ENCODE measurements at places on chromosomes 6 and 20. TPM values are rescaled to one million over a fixed set of nuclear protein-coding genes. Genes with fewer than 3 reads are reported as not detected.

Gene SLC32A1
- not detected for total RNA-seq

Gene HLA-DQA1
- total RNA-seq, result not detected

Gene TREML2
- not detected for total RNA-seq

DNA sequence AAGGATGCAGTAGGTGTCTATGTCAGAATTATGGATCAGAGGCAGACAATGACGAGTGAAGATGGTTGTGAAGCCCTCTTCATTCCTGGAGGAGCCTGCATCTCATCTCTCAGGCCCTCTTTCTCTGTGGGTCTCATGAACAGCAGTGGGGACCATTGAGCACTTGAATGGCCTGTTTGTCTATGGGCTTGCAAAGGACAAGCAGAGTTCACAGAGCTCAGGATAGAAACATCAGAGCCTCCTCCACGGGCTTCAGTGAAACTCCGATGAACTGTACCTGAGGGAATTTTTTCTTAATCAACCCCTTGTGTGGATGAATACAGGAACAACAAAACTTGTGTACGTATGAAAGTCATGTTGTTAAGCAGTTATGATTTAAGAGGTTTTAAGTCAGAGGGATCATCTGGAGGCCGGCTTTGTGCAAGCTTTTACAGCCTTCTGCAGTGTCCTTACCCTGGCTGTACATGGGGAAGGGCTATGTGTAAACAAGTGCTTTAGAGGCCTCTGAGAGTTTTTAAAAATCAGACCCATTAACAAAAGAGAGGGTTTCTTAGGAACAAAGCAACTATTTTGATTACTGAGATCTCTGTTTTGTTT is 29.7 kb upstream of the PI16 start:
- DNase-seq, result no peak
- H3K36me3 ChIP-seq, result peaks cover 22% of the 10 kb centered on the region
- no peak overlapping the region for H3K27ac ChIP-seq
- H3K4me3 ChIP-seq, result no peak overlapping the region
- no peaks in the 10 kb centered on the region for H3K27me3 ChIP-seq

- no peaks in the 10 kb centered on the region for H3K36me3 ChIP-seq
- no peaks in the 10 kb centered on the region for H3K27me3 ChIP-seq
- no peaks in the 10 kb centered on the region for H3K4me1 ChIP-seq
- no peak overlapping the region for H3K27ac ChIP-seq
These were observed 118.4 kb downstream of the FARS2 start for GRCh38 chr6:5379647-5380242.

DNA sequence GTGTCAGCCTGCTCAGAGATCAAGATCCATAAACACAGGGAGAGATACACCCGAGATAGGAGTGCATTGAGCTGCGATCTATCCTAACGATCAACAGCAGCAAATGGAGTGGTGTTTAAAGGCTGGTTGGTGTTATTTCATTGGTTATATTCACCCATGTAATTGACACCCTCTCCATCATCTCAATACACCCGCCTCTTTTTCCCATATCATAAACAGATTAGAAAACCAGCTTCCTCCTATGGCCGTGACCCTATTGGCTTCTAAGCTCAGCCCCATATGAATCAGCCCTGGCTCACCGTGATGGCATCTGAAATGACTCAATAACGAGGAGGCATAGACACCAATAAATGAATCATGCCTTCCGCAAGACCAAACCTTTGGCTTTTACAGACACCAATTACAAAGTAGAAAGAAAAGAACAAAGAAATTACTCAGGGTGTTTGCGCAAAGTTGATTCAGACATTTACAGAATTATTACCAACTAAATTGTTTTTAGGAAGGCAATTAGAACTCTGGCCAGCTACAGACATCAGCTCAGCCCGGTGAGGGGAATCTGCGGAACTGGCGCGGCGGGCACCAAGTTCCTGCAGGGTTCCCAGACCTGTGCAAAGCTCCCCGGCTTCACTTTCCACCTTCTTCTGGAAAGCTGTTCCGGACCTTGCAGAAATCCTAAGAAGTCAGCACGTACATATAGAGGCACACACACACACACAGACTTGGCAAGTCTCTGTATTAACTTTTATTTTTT is 11.5 kb downstream of the PMEPA1 start:
- peaks cover 96% of the 10 kb centered on the region for H3K4me1 ChIP-seq

DNA sequence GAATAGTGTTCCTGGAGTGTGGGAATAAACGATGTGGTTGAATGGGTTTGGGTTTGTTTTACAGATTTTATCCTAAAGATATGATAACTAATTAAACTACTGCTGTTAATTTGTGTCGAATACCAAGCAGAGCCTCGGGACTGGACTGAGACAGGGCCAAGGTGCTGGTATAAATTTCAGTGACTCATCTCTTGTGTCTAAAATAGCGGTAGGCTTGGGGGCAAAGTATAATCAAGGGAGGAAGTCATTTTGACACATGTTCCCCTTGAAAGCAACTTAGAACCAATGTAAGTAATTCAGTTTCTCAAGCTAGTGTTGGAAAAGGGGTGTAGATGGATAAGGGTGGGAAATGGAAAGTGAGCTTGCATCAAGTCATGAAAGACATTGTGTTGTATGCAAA is 108.4 kb downstream of the PLCB4 start:
- peaks cover 13% of the 10 kb centered on the region for H3K4me1 ChIP-seq
- no peaks in the 10 kb centered on the region for H3K27me3 ChIP-seq
- H3K4me3 ChIP-seq, result no peak overlapping the region
- no peaks in the 10 kb centered on the region for H3K36me3 ChIP-seq
- DNase-seq, result no peak
- H3K27ac ChIP-seq, result no peak overlapping the region

DNA sequence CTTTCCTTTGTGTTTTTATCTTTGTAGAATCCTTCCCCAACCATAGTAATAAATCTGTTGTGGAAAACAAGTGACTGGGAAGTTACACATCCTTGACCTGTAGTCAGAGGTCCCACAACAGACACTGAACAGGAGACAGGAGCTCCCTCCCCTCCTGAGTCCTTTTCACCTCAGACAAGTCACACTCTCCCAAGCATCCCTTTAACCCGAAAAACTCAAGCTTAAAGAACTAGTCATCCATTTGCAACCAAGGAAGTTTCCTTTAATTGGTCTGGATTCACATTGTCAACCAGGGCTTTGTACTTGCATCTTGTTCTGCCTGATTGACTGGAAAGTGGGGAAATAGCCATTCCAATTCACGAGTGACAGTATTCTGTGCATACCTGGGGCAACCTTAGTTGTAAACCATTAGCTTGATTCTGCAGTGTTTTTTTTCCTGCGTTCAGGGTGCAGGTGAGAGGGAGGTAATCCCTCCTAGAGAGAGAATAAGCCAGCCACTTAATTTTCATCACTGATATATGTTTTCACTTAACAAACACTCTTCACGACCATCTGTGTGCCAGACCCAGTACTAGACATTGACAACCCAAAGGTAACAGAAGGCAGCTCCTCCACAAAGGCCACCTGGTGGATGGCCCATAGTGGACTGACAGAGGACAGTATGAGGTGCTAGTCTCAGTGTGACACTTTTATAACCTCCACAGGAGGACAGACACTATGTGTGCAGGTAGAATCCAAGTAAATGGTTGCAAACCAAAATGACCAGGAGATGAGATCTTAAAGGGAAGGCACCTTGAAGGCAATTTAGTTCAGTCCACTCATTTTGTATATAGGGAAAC is 112.4 kb downstream of the SLX4IP start:
- H3K4me1 ChIP-seq, result peaks cover under 1% of the 10 kb centered on the region
- no peaks in the 10 kb centered on the region for H3K27me3 ChIP-seq
- H3K27ac ChIP-seq, result no peak overlapping the region

DNA sequence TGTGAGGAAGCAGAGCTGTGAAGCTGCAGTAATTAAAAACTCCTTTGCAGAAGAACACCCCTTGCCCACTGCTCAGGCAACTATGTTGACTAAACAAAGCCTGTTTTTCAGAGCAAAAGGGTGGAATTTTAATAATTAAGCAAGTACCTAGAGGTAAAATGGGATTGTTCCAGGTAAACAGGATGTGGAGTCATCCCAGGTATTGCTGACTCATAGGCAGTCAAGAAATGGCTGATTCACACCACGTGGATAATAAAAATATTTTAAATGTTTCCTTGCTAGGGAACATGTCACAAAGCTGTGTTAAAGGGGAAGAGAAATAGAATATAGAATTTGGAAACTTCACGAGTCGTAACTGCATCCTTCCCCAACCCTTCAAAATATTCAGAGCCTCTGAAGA is 491.8 kb downstream of the BTBD3 start:
- no peaks in the 10 kb centered on the region for H3K27me3 ChIP-seq

DNA sequence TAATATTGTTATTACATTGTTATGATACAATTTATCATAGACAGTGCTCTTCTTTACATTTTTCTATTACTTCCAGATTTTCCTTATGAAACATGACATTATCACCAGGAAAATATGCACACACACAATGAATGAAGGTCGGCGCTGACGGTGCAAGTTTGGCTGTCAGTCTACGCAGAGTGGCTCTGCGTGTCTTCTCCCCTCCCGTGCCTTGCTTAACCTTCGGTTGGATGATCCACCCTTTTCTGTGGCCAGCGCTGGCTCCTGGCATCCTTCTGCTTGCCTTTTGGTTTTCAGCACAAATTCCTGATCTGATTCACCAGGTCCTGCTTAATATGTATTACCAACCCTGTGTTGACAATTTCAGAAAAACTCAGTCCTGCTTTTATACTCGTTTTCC is 157.4 kb downstream of the TSHZ2 start:
- H3K27me3 ChIP-seq, result peaks cover 20% of the 10 kb centered on the region
- no peaks in the 10 kb centered on the region for H3K36me3 ChIP-seq
- no peak overlapping the region for H3K4me3 ChIP-seq
- no peak overlapping the region for H3K27ac ChIP-seq

GRCh38 chr20:50055524-50056083 is 57.3 kb downstream of the UBE2V1 start:
- no peak overlapping the region for H3K4me3 ChIP-seq
- no peak for DNase-seq
- no peak overlapping the region for H3K27ac ChIP-seq
- no peaks in the 10 kb centered on the region for H3K36me3 ChIP-seq

DNA sequence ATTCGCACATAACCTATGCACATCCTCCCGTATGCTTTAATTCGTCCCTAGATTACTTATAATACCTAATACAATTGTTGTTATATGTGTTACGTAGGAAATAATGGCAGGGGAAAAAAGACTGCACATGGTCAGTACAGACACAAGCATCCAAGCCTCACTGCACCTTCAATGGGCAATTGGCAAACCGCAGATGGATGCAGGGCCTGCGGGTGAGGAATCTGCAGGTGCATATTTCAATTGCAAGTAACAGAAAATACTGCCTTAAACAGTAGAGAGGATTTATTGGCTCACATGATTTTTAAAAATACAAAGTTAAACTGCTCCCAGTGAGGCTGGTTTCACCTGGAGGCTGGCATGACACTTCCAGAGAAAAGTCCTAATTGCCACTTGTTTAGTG is 142.1 kb upstream of the MLN start:
- no peak overlapping the region for H3K4me3 ChIP-seq
- no peak overlapping the region for H3K27ac ChIP-seq
- H3K27me3 ChIP-seq, result peaks cover 100% of the 10 kb centered on the region
- H3K4me1 ChIP-seq, result no peaks in the 10 kb centered on the region
